ENCODE measurements at places on chromosomes 2 and 18. TPM values are rescaled to one million over a fixed set of nuclear protein-coding genes. Genes with fewer than 3 reads are reported as not detected.

TUBA4B gene
- total RNA-seq, result 0.72 TPM

LONRF2 gene
- 3.4 TPM for total RNA-seq

ADRA2B gene
- 1.9 TPM for total RNA-seq

FOXI3 gene
- 1.7 TPM for total RNA-seq

PTPN4 gene
- total RNA-seq, result 47.2 TPM

TWIST2 gene
- 32.0 TPM for total RNA-seq

GKN2 gene
- 0.96 TPM for total RNA-seq

HAAO gene
- total RNA-seq, result 19.0 TPM

CNRIP1 gene
- 38.3 TPM for total RNA-seq

CNTNAP5 gene
- 2.6 TPM for total RNA-seq

ABCG5 gene
- total RNA-seq, result 0.96 TPM

STON1 gene
- 164 TPM for total RNA-seq

C1QL2 gene
- 0.48 TPM for total RNA-seq

INHBB gene
- total RNA-seq, result 6.3 TPM

CIB4 gene
- not detected for total RNA-seq

APCDD1 gene
- 7.5 TPM for total RNA-seq

CFAP210 gene
- total RNA-seq, result 0.72 TPM

GCKR gene
- total RNA-seq, result not detected

DSG4 gene
- total RNA-seq, result 0.24 TPM

REG3G gene
- 1.7 TPM for total RNA-seq

ACKR3 gene
- 14.7 TPM for total RNA-seq

DARS1 gene
- 113 TPM for total RNA-seq

COL3A1 gene
- 35,960 TPM for total RNA-seq

GAREM1 gene
- 5.1 TPM for total RNA-seq

PLEKHM3 gene
- 27.0 TPM for total RNA-seq

ADI1 gene
- total RNA-seq, result 30.8 TPM

ADD2 gene
- total RNA-seq, result 3.4 TPM

TSHZ1 gene
- 5.5 TPM for total RNA-seq

CELF4 gene
- total RNA-seq, result 5.3 TPM

LYG2 gene
- not detected for total RNA-seq

PLA2R1 gene
- 18.3 TPM for total RNA-seq

ASXL2 gene
- total RNA-seq, result 7.9 TPM
